A549 treated with CORT108297 at 1 μM for 4 hours (cell line): ENCODE measurements at places on chromosomes 12 and 14. TPM values are rescaled to one million over a fixed set of nuclear protein-coding genes. Genes with fewer than 3 reads are reported as not detected.

USP5 gene
- 77.6 to 88.5 TPM (median 80.3 TPM) in 5 replicates for total RNA-seq

TRHDE gene
- total RNA-seq, result 0.05 to 0.23 TPM (median 0.10 TPM) in 5 replicates

TMEM260 gene
- 3.9 to 6.3 TPM (median 4.8 TPM) in 5 replicates for total RNA-seq

AGAP2 gene
- total RNA-seq, result 0.12 to 0.27 TPM (median 0.15 TPM) in 5 replicates

CCDC85C gene
- total RNA-seq, result 31.6 to 42.6 TPM (median 39.9 TPM) in 5 replicates

GNB3 gene
- 0.72 to 3.3 TPM (median 2.2 TPM) in 5 replicates for total RNA-seq

CLEC1B gene
- total RNA-seq, result not detected in 5 replicates

OR10AD1 gene
- total RNA-seq, result not detected in 5 replicates

DEGS2 gene
- 1.2 to 2.3 TPM (median 1.8 TPM) in 5 replicates for total RNA-seq

PCED1B gene
- 35.5 to 44.4 TPM (median 44.1 TPM) in 5 replicates for total RNA-seq

SLC22A17 gene
- 5.4 to 8.8 TPM (median 7.3 TPM) in 5 replicates for total RNA-seq

COPZ1 gene
- 209 to 318 TPM (median 228 TPM) in 5 replicates for total RNA-seq

STON2 gene
- 0.53 to 1.0 TPM (median 0.65 TPM) in 5 replicates for total RNA-seq
